ENCODE measurements at places on chromosomes 5 and 9.

GRCh38 chr9:134408939-134409737 lies 82.9 kb downstream of the RXRA start:
- no peak for DNase-seq

DNA sequence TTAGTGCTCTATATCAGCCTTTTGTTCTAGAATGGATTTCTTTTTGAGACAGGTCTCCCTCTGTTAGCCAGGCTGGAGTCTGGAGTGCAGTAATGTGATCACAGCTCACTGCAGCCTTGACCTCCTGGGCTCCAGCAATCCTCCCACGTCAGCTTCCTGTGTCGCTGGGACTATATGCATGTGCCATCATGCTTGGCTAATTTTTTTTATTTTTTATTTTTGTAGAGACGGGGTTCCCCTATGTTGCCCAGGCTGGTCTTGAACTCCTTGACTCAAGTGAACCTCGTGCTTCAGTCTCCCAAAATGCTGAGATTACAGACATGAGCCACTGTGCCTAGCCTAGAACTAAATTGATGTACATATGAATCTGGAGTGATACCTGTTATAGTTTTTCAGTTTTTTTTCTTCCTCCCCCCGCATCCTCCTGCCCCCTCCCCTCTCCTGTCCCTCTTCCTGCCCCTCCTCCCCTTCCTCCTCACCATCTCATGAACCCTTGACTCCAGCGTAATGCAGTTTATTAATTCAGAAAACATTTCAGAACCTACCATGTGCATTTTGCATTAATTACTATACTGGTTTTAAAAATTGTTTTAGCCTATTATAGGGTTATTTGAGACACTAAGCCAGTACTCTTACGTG lies 37.4 kb upstream of the TNFAIP8 start:
- no peak for DNase-seq

GRCh38 chr5:7910738-7911428 lies 41.9 kb downstream of the MTRR start:
- DNase-seq, result no peak

- DNase-seq, result no peak
These were observed 41.1 kb upstream of the RUFY1 start for GRCh38 chr5:179509239-179509638.
